Bronchial smooth muscle cell (primary cell): ENCODE measurements at places on chromosomes 2 and 18. TPM values are rescaled to one million over a fixed set of nuclear protein-coding genes. Genes with fewer than 3 reads are reported as not detected.

Gene CNGA3
- 0.16 TPM in 1 of 2 replicates, not detected in the other for total RNA-seq

Gene ALLC
- total RNA-seq, result not detected in 2 replicates

Gene DNAH6
- under 0.01 and 0.17 TPM in 2 replicates for total RNA-seq

Gene HOXD9
- not detected in 2 replicates for total RNA-seq

Gene FTCDNL1
- 1.1 and 1.2 TPM in 2 replicates for total RNA-seq
